ENCODE measurements at places on chromosomes 2 and 18. TPM values are rescaled to one million over a fixed set of nuclear protein-coding genes. Genes with fewer than 3 reads are reported as not detected.

AKAIN1 gene
- total RNA-seq: not detected

ALPP gene
- not detected for total RNA-seq

TRIM54 gene
- 3.1 TPM for total RNA-seq

CAPN13 gene
- not detected for total RNA-seq

SERPINB4 gene
- total RNA-seq: not detected

UGT1A1 gene
- total RNA-seq: not detected

STPG4 gene
- 0.31 TPM for total RNA-seq

CNTNAP5 gene
- under 0.01 TPM for total RNA-seq

CAD gene
- 27.0 TPM for total RNA-seq

DSC1 gene
- not detected for total RNA-seq

Measured in bladder microvascular endothelial cell (primary cell).